Left kidney (tissue), 8 donors: ENCODE measurements at places on chromosomes 3 and 15. TPM values are rescaled to one million over a fixed set of nuclear protein-coding genes. Genes with fewer than 3 reads are reported as not detected.

DNA sequence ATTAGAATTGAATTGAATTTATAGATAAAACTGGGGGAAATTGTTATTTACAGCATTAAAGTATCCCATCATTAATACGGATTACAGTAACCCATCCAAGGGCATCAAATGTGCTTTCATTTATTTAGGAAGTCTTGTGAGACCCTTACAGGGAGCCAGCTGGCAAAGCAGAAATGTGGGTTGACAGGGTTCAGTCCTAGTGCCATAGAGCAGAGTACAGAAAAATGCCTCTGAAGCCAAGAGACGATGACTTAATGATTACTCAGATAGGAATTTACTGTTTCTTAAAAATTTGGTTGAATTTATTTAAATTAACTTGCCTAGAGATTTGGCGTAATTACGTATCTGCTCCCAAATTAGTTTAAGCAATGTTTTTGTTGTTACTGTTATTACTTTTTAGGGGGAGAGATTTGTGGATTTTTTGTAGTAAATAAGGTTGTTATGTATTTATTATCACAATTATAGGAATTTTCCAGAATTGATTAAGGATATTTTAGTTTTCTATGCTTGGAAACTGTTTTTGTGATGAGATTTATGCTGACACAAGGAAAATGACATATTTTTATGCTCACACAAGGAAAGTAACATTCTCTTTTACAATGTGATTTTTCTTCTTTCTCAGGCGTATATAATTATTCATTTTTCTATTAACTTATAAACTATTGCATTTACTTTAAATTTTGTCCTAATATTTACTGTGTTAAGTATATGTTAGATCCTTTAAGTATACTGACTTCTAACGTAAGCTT is 152.0 kb downstream of the EPHA6 start:
- DNase-seq, result no peak

DNA sequence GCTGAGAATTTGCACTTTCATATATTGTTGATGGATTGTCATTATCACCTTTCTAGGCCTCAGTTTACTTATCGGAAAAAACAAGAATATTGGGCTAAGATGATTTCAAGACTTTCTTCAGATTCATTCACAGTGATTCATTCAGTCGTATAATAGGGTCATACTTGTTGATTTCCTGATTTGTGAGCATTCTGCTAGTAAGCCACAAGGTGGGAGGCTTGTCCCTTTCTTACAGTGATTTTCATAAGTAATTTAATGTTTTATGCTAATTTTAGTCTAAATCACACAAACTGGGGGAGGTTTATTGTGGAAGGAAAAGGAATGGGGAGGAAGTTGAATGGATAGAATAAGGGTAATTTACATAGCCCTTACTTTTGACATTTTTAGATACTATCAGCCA is 126.8 kb upstream of the GOLGA6L4 start:
- no peak for DNase-seq

DNA sequence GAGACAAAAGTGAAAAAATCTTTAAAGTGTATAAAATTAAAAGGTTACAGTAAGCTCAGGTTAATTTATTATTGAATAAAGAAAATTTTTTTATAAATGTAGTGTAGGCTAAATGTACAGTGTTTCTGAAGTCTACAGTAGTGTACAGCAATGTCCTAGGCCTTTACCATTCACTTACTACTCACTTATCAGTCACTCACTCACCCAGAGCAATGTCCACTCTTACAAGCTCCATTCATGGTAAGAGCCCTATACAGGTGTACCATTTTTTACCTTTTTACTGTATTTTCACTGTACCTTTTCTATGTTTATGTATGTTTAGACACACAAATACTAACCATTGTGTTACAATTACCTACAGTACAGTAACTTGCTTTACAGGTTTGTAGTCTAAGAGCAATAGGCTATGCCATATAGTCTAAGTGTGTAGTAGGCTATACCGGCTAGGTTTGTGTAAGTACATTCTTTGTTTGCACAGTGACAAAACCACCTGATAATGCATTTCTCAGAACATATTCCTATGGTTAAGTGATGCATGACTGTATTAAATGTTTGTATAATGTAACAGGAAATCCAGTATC is 38.1 kb upstream of the NECTIN3 start:
- no peak for DNase-seq

Gene CACNA1D
- polyA plus RNA-seq, result 21.9 TPM

Gene THAP10
- 8.1 TPM for polyA plus RNA-seq

Gene ANKUB1
- 0.52 TPM for polyA plus RNA-seq

GRCh38 chr3:166837535-166837934 is 542.6 kb downstream of the ZBBX start:
- no peak for DNase-seq

GRCh38 chr3:194908972-194909371 is 223.3 kb downstream of the FAM43A start:
- no peak for DNase-seq

DNA sequence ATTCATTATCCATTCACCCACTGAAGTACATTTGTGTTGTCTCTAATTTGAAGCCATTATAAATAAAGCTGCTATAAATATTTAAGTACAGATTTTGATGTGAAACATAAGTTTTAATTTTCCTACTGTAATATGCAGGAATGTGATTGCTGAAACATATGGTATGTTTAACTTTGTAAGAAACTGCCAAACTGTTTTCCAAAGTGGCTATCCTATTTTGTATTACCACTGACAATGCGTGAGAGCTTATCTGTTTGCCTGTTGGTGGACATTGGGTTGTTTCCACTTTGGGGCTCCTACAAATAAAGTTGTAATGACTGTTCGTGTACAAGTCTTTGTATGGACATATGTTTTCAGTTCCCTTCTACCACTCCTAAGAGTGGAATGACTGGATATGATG is 2.5 kb downstream of the WDR93 start:
- DNase-seq, result no peak

GRCh38 chr3:9183811-9184460 is 65.5 kb downstream of the SRGAP3 start:
- peak; percentile 69 for DNase-seq

Gene NAALADL2
- 19.9 TPM for polyA plus RNA-seq

DNA sequence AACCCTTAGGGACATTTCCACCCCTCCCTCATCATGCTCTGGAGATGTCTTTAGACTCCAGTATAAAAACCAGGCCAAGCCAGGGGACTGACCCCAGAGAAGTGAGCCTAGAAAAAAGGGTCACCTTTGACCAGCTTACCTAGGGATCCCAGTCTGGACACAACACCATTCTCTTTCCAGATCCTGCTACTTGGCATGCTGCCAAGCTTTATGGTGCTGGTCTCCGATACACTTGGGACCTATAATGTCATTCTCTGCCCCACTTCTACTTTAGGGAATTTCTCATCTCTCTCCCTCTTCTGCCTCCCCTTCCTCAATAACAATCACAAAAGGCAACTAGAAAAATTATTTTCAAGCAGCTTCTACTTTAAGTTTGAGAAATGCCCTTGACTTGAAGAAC is 124.4 kb downstream of the LRRN1 start:
- DNase-seq, result no peak

GRCh38 chr15:91925794-91926193 is 72.3 kb downstream of the SLCO3A1 start:
- no peak for DNase-seq

DNA sequence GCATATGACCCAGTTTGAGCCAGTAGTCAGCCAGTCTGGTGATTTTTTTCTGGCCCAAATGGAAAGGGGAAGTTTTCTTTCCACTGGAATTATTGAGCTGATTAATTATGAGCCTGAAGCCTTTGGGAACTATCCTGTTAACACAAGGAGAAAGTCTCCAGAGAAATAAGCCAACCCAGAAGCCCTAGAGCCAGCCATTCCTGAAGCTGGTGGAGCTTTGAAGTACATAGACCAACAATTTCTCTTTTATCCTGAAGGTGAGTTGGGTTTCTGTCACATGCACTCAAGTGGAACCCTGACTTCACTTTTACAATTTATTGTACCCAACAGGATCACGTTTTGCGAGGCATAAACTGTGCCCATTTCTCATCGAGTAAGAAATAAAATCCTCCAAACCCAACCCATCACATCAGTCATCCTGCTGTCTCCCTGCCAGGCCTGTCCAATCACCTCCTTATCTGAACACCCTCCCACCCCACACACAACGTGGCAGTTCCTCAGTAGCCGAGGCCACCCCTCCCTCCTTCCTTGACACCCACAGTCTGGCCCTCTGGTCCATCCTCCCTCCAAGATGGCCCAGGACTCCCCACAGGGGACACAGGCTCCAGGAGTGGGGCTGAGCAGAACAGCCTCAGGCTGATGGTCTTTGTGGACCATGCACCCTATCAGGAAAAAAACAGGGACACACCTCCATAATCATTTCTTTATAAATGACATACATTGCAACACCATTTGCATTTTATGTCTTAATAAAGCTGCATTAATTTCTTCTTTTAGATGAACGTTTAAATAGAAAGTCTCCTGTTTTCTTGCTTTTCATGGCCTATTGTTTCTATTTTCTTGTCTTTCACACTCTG is 55.7 kb upstream of the GATA2 start:
- DNase-seq, result no peak

GRCh38 chr15:78739996-78740903 is 71.0 kb downstream of the ADAMTS7 start:
- DNase-seq, result no peak

DNA sequence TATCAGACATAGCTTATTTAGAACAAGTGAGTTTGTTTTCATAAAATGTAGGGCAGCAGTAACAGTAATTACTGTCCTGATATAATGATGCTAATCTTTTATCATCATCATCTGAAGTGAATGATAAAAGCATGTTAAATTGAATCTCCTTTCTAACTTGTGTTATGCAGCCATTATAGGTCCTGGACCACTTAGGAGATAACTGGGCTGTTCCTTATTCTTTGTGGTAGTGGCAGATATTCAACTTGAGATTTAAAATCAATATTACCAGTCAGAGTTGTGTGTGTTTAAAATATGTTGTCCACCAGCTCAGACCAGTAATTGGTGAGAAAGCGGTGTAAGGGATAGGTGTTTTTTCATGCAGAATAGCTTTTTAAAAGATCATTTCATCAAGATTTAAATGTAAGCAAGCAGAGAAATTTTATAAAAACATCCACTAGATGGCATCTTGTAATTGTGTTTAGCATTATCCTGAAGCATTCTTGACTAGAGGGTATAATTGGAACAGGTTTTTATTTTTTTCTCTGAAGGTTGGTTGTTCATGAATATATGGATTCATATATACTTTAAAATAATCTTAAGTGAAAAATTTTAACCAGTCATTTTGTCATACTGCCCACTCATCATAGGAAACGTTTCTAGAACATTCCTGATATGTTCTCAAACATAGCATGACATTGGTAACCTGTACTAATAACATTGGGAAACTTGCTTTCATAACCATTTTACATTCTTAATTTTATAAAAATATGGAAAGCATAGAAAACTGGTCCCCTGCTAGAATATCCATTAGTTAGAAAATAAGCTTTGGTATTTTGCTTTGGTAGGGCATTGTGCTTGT is 153.9 kb downstream of the BBX start:
- peak; percentile 29 for DNase-seq

GRCh38 chr15:72935521-72935920 is 116.7 kb upstream of the NEO1 start:
- DNase-seq, result no peak

GRCh38 chr15:61099020-61099810 is 129.9 kb downstream of the RORA start:
- DNase-seq, result no peak

Gene CGNL1
- 63.7 TPM for polyA plus RNA-seq

- DNase-seq, result no peak
Observed at GRCh38 chr3:53860196-53860595, 13.8 kb downstream of the IL17RB start.

Gene IQCF5
- polyA plus RNA-seq, result not detected

- no peak for DNase-seq
Observed at GRCh38 chr3:165883863-165884478, 46.7 kb upstream of the BCHE start.

DNA sequence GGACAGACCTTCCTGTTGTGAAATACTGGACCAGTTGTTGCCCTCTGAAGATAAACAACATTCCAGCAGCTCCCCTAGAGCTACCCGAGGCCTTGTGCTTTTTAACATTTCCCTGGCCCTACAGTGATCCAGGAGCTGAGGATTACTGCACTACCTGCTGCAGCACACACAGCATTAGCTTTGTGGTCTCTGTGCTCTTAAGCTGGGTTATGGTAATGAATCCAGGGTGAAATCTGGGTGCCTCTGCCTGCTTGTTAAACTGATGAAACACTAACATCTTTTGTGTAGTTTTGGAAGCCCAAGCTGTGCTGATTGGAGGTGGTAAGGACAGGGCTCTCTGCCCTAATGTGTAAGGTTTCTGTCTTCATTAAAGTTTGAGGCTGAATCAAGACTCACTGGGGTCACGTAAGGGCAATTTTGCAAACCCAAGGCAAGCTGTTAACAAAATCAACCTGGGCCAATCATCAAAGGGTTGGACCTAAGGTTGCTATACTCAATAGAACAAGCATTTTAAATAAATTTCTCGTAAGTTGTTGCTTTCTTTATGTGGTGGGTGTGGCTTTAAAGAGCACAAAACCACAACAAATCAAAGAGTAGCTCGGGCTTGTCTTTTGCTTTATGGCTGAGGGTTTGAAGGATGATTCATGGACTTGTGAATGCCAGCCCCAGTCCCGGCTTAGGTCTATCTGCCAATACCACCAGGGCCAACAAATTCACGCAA is 183.9 kb downstream of the TPRG1 start:
- no peak for DNase-seq

Gene CSTA
- 0.32 TPM for polyA plus RNA-seq

GRCh38 chr15:74832826-74833225 is 6.4 kb downstream of the CPLX3 start:
- DNase-seq, result no peak

Gene KBTBD13
- polyA plus RNA-seq, result 0.07 TPM

- DNase-seq, result no peak
Observed at GRCh38 chr3:187181454-187182170, 15.7 kb upstream of the RTP1 start.

DNA sequence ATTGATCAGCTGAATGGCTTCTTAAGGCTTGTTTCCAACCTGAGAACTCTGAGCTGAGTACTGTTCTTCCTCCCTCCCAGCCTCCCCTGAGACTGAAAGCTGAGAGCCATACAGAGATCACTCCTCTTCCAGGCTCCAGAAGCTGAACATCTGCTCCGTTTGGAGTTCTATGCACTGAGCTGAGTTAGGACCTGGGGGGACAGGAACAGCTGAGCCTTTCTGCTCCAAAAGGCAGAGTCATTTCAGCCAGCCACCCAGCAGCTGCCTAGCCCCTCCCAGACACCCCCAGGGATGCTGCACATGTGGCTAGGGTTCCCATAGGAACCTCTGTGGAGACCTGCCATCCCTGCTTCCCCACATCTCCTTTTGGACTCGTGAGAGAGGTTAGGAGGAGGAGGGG is 64.2 kb upstream of the GLCE start:
- DNase-seq, result no peak

Gene ITIH4
- 15.6 TPM for polyA plus RNA-seq
